A673 (cell line): ENCODE measurements at places on chromosomes 12 and 14.

- no peak overlapping the region for H3K4me3 ChIP-seq
- H3K27me3 ChIP-seq: no peaks in the 10 kb centered on the region
- DNase-seq: peak; percentile 52
- no peaks in the 10 kb centered on the region for H3K36me3 ChIP-seq
Observed at GRCh38 chr12:20946732-20947131, 136.2 kb downstream of the SLCO1B3 start.

DNA sequence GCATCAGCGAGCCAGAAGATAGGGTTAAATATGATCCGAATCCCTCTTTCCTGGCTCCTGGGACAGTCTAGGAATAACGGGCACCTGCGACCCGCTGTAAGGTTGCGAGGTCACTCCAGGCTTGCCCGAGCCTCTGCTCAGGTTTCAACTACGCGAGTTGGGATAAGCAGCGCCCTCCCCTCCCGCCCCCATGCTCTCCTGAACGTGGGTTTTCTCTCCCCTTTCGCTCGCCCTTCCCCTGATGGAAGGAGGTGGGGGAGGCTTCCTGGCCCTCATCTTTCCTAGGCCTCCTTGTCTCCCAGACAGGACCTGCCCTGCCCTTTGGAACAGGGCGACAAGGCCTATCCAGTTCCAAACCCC lies 753 bp upstream of the ATP5MC2 start:
- H3K36me3 ChIP-seq: peaks cover 30% of the 10 kb centered on the region
- no peaks in the 10 kb centered on the region for H3K27me3 ChIP-seq
- peak; percentile 76 for DNase-seq
- peak overlapping the region; percentile 97 for H3K27ac ChIP-seq

DNA sequence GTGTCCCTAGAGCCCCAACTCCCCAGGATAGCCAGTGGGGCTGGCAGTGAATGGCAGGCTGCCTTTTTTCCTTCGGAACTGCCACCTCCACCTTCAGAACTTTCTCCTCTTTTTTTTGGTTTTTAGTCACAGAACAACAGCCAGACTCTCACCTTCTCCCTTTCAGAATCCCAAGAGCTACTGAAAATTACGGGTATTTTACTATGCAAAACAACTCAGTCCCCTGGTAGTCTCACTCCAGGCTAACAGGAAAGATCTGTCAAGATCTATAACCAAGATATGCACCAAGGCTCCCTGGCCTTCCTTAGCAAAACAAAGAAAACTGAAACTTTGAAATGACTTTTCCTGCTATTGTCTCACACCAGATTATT lies 12.5 kb downstream of the PLEKHG6 start:
- H3K36me3 ChIP-seq: peaks cover 2% of the 10 kb centered on the region
- no peak for DNase-seq
- H3K27me3 ChIP-seq: no peaks in the 10 kb centered on the region
- H3K27ac ChIP-seq: peak overlapping the region; percentile 82

- no peak overlapping the region for H3K27ac ChIP-seq
- no peaks in the 10 kb centered on the region for H3K4me1 ChIP-seq
- H3K36me3 ChIP-seq: no peaks in the 10 kb centered on the region
- H3K4me3 ChIP-seq: no peak overlapping the region
- H3K27me3 ChIP-seq: no peaks in the 10 kb centered on the region
- DNase-seq: no peak
Observed at GRCh38 chr12:17134315-17134714, 528.4 kb upstream of the LMO3 start.

GRCh38 chr12:15146585-15146984 lies 74.6 kb downstream of the RERG start:
- H3K27me3 ChIP-seq: no peaks in the 10 kb centered on the region
- DNase-seq: no peak
- H3K36me3 ChIP-seq: no peaks in the 10 kb centered on the region
- H3K4me1 ChIP-seq: no peaks in the 10 kb centered on the region

GRCh38 chr12:59383079-59383822 lies 212.6 kb upstream of the SLC16A7 start:
- H3K4me1 ChIP-seq: peaks cover 14% of the 10 kb centered on the region
- no peaks in the 10 kb centered on the region for H3K27me3 ChIP-seq
- DNase-seq: peak; percentile 62
- no peak overlapping the region for H3K4me3 ChIP-seq

- no peaks in the 10 kb centered on the region for H3K27me3 ChIP-seq
- no peaks in the 10 kb centered on the region for H3K4me1 ChIP-seq
- no peaks in the 10 kb centered on the region for H3K36me3 ChIP-seq
- no peak for DNase-seq
- no peak overlapping the region for H3K27ac ChIP-seq
- H3K4me3 ChIP-seq: no peak overlapping the region
Observed at GRCh38 chr12:105864316-105864715, 274.4 kb downstream of the NUAK1 start.

DNA sequence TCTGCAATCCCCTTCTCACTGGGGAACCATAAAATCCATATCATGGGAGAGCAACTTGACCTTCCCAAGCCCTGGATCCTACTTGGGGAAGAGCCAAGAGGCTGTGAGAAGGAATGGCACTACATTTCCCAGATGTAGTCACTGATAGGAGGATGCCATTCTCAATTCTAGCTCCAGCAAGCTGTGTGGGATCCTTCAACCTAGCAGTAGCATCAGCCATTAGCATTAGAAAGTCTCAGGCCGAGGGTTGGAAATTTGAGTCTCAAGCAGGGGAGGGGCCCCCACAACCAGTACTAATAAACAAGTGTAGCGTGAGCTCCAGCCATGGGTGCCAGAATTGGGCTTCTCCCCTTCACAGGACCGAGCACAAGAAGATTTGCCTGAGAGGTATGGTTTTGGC lies 84.3 kb upstream of the NELL2 start:
- H3K36me3 ChIP-seq: no peaks in the 10 kb centered on the region
- no peak for DNase-seq
- no peaks in the 10 kb centered on the region for H3K4me1 ChIP-seq
- H3K4me3 ChIP-seq: no peak overlapping the region
- no peaks in the 10 kb centered on the region for H3K27me3 ChIP-seq
- no peak overlapping the region for H3K27ac ChIP-seq

- DNase-seq: no peak
- no peak overlapping the region for H3K27ac ChIP-seq
- H3K4me1 ChIP-seq: no peaks in the 10 kb centered on the region
- no peaks in the 10 kb centered on the region for H3K27me3 ChIP-seq
- H3K36me3 ChIP-seq: no peaks in the 10 kb centered on the region
Observed at GRCh38 chr12:114986849-114987248, 302.9 kb upstream of the TBX3 start.

DNA sequence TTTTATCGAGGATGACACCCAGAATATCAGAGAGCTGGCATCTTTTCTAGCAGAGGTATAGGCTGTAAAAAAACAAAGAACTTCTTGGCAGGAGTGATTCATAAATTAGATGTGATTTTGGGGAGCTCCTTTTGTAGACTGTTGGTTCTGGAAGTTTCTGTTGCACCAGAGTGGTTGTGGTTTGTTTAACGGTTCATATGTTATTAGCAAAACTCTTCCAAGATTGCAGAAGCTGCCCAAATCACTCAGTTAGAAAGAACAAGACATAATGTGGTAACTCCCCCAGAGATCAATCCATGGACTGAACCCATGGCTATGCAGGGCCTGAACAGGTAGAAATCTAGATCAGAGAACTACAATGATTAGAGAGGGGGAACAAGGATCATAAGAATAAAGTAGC lies 6.7 kb upstream of the RNASE10 start:
- no peaks in the 10 kb centered on the region for H3K27me3 ChIP-seq
- H3K4me1 ChIP-seq: no peaks in the 10 kb centered on the region
- no peak overlapping the region for H3K27ac ChIP-seq
- H3K36me3 ChIP-seq: no peaks in the 10 kb centered on the region

DNA sequence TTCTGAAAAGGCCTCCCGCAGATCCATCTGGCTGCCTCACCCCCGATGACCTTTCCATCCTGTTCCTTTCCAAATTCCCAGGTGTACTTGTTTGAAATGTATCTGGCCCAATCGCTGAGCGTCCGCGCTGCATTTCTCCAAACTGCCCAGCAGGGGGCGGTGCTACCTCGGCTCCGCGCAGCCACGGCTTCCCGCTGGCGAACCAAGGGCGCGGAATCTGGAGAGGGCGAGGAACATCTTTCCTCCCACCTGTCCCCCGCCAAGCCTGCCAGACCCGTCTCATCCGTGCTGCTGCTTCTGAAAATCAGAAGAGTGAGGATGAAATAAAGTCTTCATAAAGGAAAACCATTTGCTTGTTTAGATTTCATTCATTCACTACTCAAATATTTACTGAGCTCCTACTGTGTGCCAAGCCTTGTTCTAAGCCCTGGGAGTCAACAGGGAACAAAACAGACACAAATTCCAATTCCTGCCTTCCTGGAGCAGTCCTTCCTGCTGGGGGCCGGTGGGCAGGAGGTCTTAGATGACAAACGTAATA lies 16.8 kb upstream of the MYL2 start:
- no peaks in the 10 kb centered on the region for H3K4me1 ChIP-seq
- DNase-seq: peak; percentile 72
- no peak overlapping the region for H3K27ac ChIP-seq
- no peaks in the 10 kb centered on the region for H3K36me3 ChIP-seq

GRCh38 chr14:105349992-105350391 lies 35.4 kb downstream of the PACS2 start:
- no peaks in the 10 kb centered on the region for H3K27me3 ChIP-seq
- H3K4me1 ChIP-seq: peaks cover 8% of the 10 kb centered on the region
- no peaks in the 10 kb centered on the region for H3K36me3 ChIP-seq
- H3K27ac ChIP-seq: no peak overlapping the region
- DNase-seq: no peak
- H3K4me3 ChIP-seq: no peak overlapping the region

DNA sequence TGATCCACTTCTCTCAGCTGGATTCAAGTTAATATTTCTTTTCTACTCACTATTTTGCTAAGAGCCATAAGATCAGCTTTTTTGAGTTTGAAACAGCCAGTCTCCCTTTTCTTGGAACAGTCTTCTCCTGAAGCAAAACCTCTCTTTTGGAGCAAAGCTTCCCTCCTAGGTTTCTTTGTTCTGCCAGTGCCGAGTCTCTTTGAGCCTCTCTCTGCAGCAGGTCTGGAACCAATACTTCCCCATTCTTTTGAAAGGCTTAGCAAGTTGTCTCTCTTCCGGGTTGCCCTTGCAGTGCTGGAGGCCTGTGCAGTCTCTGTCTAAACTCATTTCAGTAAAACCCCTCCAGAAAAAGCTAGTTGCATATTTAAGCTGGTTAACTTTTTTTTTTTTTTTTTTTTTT lies 454.8 kb downstream of the NOVA1 start:
- peaks cover 16% of the 10 kb centered on the region for H3K4me1 ChIP-seq
- H3K36me3 ChIP-seq: no peaks in the 10 kb centered on the region
- no peak for DNase-seq
- H3K27me3 ChIP-seq: no peaks in the 10 kb centered on the region

DNA sequence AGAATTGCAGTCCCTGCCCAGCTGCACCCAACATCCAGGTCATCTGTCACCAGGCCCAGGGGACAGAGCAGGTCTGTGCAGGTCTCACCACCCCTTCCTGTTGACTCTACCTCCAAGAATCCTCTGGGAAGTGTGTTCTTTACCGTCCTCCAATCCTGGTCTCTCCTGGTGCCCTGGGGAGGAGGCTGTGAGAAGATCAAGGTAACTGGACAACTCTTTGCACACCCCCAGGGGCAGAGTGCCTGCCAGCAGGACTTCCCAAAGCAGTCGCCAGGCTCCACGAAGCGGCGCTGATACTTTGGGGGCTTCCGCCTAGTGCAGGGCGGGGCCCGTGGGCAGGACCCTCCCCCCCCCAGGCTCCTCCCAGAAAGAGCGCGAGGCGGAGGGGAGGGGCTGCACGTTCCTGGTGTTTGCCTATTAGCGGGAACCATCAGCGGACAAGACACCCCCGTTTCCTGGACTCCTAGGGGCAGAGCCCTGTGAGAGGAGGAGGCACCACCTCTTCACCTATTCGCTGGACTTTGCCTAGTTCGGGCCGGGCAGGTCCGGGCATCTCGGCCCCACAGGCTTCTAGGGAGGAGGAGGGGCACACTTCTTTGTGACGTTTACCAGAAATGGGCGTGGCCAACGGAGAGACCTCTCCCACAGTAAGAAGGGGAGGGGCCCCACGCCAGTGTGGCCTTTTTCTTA lies 918.0 kb downstream of the AACS start:
- H3K27ac ChIP-seq: peak overlapping the region; percentile 52
- no peaks in the 10 kb centered on the region for H3K4me1 ChIP-seq
- peak; percentile 82 for DNase-seq

GRCh38 chr12:104457746-104458693 lies 1.3 kb downstream of the CHST11 start:
- H3K27me3 ChIP-seq: peaks cover 41% of the 10 kb centered on the region
- DNase-seq: peak; percentile 25
- peaks cover 4% of the 10 kb centered on the region for H3K4me1 ChIP-seq
- no peak overlapping the region for H3K27ac ChIP-seq
- peak overlapping the region; percentile 61 for H3K4me3 ChIP-seq
- no peaks in the 10 kb centered on the region for H3K36me3 ChIP-seq

DNA sequence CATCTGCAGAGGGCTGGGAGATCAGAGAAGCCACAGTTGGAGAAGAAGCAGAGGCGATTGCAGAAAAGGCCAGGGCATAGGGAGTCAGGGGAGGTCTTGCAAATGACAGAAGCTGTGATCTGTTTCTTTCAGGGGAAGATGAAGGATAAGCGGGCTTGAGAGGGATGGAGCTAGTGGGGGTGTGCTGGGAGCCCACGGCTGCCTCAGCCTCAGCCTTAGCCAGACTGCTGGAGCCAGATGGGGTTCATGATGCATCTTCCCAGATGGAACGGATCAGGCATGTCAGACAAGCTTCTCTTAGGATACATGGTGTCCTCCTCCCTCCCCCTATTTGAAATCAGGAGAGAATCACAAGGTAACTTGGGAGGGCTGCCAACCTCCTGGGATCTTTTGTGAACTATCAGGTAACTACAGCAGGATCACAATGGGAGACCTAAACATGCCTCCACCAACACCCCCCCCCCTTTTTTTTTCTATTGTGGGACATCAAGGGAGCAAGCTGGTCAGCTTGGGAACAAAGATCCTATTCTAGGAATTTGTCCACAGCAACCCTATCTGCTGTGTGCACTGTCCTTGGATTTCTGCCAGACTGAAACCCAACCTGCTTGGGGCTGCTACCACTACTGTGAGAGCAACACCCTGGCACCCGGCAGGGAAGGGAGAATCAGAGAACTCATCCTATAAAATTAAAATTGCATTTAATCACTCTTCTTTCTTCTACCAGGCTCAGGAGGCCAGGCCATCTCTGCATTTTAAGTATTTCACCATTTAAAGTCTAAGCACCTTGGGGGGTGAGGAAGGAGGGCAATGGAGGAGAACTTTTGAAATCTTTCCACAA lies 10.7 kb upstream of the ATP2A2 start:
- H3K4me3 ChIP-seq: no peak overlapping the region
- no peaks in the 10 kb centered on the region for H3K27me3 ChIP-seq
- DNase-seq: peak; percentile 87

DNA sequence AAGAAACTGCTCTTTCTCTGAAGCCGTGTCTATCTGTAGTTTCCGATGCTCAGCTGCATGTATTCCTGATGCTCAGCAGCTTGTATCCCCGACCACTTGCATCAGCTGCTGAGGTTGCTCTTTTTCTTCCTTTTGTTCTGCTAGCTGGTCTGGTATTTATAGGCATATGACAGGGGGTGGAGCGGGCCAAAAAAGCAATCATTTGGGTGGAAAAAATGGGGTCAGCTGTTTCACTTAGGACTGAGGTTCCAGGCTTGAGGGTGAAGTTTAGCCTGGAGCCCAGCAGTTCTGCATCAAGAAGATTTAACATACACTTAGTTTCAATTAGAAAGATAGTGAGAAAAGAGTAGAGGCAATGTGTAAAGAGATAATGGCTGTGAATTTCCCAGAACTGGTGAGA lies 23.6 kb upstream of the AMN1 start:
- H3K27ac ChIP-seq: peak overlapping the region; percentile 82
- no peak overlapping the region for H3K4me3 ChIP-seq
- no peaks in the 10 kb centered on the region for H3K36me3 ChIP-seq
- peak; percentile 73 for DNase-seq
- no peaks in the 10 kb centered on the region for H3K27me3 ChIP-seq
- H3K4me1 ChIP-seq: peaks cover 37% of the 10 kb centered on the region
